ENCODE measurements at places on chromosomes 2 and 18.

DNA sequence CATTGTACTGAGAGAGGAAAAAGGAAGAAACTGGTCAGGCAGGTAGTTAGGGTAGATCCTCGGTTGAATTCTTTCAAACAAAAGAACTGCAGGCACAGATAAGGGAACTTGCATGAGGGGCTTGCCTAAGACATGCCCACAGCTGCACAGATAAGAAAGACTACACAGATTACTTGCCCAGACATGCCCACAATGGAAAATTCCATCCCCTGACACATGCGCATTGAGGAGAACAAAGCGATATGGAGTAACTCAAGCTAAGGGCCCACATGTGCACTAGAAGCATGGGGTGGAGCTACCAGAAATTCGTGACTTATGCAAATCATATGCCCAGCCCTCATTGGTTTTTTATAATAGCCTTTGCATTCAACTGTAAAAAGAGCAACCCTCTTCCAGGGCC is 181.3 kb upstream of the ZNF521 start:
- no peak for DNase-seq

DNA sequence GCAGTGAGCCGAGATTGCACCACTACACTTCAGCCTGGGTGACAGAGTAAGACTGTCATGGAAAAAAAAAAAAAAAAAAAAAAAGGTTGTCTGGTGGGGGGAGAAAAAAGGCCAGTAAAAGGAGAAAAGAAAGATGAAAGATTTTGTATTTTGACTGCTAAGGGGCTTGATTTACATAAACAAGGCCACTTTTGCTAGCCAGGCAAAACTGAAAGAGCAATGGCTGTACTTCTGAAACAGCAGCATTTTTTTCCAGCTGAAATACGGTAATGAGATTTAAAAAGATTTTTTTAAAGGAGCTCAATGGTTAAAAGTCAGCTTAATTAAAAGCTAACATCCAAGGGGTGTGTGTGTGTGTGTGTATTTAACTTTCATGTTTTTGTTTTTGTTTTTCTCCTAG is 11.3 kb upstream of the OXER1 start:
- DNase-seq: no peak

- no peak for DNase-seq
Measured at GRCh38 chr2:213161759-213162515, 10.5 kb upstream of the IKZF2 start.

DNA sequence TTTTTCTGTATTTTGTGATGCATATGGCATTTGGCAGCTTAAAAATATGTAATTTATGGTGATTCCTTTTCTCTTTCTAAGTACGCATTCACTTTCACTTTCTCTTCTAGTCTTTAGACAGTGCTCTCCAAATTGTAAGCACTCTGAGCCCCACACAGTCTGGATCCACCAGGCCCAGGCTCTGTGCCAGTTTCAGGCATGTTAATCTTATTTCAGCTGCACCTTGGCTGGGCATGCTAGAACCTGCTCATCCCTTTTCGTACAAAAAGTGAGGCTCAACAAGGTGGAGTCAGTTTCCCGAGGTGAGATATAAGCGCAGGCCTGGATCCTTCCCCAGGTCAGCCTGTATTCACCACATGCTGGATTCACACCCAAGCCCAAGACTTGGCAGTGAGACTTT is 203.9 kb downstream of the MTX2 start:
- no peak for DNase-seq

DNA sequence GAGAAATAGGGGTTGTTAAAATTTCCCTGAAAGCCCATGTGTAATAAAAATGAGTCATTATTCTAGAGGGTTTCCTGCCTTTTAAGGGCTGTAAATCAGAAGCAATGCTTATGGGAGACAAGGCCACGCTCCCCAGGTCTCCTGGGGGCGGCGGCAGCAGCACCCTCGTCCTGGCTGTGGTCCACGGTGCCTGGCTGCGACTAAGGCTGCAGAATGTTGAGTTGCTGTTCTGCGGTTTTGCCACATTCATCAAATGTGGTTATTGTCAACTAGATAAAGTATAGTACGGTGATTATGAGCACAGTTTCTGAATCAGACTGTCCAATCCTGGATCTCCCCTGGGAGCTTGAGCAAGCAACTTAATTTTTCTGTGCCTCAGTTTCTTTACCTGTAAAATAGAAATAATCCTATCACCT is 11.9 kb upstream of the AGFG1 start:
- DNase-seq: no peak

- no peak for DNase-seq
Measured at GRCh38 chr2:237931205-237931721, 35.6 kb upstream of the UBE2F start.

- no peak for DNase-seq
Measured at GRCh38 chr2:38129481-38129880, 53.5 kb upstream of the CYP1B1 start.

DNA sequence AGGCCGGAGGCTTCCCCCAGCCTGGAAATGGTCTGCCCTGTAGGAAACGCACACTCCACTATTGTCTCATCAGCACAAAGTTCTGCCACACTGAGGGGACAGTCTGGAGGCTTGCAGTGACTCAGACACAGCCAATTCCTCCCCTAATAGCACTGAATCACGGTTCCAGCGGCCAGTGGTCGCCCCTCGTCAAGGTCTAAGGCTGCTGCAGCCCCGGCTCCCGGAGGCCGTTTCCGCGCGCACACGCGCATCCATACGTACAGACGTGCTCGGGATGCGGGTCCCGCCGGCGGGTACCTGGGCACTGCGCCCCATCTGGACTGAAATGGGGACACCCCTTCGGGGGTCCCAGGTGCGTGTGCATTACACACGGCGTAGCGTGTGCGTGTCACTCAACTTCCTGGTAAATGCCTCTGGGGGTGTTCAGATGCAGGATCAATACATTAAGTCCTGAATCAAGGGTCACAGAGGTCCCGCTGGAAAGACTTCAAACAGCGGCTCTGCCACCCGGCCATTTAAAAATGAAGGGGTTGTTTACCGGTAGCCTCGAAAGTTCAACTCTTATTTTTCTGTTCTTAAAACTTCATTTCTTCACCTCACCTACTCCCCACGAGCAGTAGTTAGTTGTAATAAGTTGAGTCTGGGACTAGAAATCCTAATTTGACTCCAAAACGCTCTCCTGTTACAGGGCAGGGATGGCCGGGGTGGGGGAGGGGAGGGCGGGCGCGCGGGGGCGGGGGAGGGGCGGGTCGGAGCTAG is 572 bp upstream of the ZNF516 start:
- DNase-seq: no peak

DNA sequence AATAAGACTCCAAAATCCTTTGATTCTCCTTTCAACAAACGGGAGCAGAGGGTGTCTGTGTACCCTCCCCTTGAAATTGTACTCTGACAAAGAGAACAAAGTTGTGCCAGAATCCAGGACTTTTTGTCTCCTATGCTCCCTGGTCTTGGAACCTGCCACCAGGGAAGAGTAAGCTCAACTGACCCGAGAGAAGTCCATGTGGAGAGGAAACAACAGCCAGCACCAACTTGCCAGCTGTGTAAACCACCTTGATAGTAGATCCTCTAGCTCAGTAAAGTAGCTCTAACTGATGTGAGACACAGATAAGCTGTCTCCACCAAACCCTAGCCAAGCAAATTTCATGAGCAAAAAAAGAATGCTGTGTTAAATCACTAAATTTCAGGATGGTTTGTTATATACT is 46.9 kb downstream of the LNPK start:
- DNase-seq: no peak

DNA sequence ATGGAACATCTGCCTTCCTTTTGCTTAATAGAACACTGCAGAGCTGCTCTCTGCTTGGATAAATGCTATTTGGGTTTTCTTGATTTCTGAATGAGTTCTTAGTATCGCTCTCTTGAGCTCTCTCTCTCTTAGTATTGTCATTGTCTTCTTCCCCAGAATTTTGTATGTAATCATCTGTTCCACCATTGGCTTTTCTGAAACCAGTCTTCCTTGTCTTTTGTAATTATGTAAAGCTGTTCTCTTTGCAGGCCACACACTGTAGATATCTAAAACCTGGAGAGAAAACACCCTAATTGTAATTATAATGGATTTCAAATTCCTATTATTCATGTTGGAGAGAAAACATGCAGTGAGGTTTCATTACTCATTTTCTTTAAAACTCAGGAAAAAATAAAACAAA is 333.1 kb upstream of the CHAC2 start:
- DNase-seq: no peak

DNA sequence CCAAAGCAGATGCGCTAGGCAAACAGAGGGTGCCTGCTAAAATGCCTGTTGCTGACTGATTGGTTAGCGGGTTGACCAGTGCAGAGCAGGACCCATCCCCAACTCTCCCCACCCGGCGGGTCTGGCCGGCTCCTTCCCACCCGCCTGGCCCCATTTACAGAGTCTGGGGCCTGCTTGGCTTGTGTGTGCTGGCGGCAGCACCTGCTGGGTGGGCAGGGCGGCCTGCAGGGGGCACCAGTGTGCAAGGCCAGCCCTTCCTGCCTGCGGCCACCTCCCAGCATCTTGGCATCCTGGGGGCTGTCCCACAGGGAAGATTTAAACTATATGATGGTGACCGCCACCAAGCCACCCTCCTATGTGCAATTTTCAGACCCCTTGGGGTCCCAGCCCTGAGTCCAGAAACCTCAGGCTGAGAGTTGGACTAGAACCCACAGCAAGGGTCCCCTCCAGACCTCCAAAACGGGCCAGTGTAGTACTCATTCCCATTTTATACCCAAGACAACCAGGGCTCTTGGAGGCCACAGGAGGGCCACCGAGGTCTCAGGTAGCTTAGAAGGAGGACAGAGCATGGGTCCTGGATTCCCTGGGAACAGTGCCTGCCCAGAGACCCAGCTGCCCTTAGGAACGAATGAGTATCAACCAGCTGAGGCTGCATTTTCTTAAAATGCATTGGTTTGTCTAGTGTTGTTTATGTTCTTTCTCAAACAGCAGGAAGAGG is 173.6 kb downstream of the SMAD7 start:
- peak; percentile 27 for DNase-seq

- no peak for DNase-seq
Measured at GRCh38 chr18:13449651-13450050, 231.1 kb downstream of the LDLRAD4 start.

DNA sequence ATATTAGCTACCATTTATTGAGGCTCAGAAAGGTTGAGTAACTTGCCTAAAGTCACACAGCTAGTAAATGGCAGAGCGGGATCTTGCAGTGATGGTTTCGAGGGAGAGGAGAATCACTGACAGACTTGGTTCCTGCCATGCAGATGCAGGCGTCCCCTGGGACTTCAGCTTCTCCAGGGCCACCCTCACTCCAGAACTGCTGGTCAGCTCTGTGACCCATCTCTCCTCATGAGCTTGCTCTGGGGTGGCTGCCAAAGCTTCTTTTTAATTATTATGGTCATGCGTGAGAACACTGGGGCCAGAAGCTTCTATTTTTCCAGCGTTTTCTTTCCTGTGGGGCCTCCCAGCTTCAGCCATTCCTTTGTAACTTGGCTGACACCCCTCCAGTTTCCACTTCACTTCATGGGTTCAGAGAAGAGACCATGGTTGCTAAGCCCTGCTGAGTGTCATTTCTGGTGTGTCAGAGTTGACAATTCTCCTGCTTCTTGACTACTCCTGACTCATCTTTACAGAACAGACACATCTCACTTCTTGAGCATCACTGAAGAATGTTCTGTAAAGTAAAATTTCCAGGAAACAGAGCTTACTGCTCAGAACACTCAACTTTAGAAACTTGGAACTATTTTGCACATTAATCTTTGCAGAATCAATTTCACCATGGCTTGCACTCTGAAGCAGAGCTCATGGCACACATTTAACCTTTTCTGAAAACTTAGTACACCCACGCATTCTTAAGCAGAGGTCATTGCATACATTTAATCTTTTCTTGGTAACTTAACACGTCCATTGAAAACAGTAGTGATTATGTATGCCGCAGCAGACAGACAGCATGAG is 70.4 kb downstream of the IL1R2 start:
- DNase-seq: no peak

- peak; percentile 54 for DNase-seq
Measured at GRCh38 chr2:240913810-240914644, 7.9 kb downstream of the CROCC2 start.

DNA sequence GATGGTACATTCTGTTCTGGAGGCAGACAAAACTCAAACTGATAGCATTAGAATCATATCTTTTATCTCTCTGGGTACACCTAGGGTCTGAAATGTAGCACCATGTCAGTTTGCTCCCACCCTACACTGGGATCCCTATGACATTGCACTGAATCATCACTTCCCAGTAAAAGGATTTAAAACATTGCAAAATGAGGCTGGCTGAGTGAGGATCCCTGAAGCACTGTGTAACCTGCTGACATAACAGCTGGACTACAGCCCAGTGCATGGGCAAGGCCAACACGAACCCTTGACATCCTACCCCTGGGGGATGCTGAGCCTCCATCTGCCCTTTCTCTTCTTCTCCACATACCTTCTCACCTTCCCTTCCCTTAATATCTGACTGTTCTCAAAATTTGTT is 253.2 kb downstream of the TTC32 start:
- no peak for DNase-seq

DNA sequence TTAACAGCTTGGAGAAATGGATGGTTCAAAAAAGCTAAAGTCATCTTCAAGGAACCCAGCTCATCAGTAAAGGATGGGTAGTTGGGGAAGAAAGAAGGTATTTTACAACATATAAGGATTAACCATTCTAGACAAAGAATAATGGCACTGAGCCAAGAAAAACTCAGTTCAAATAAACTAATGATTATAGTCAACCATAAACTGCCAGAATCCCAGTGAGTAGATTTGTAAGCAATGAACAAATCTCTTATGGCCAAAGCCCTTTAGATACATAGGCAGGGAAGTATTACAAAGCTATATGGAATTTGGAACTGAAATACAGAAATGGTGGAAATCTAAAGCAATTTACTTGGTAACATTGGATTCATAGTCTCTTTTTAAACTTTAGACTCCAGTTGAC is 92.4 kb upstream of the ZFP36L2 start:
- DNase-seq: no peak

- DNase-seq: peak; percentile 46
Measured at GRCh38 chr2:62196278-62196901, 475 bp downstream of the B3GNT2 start.

- DNase-seq: no peak
Measured at GRCh38 chr18:65221736-65222135, 529.1 kb upstream of the CDH7 start.

- no peak for DNase-seq
Measured at GRCh38 chr2:8790739-8791162, 46.7 kb downstream of the KIDINS220 start.

DNA sequence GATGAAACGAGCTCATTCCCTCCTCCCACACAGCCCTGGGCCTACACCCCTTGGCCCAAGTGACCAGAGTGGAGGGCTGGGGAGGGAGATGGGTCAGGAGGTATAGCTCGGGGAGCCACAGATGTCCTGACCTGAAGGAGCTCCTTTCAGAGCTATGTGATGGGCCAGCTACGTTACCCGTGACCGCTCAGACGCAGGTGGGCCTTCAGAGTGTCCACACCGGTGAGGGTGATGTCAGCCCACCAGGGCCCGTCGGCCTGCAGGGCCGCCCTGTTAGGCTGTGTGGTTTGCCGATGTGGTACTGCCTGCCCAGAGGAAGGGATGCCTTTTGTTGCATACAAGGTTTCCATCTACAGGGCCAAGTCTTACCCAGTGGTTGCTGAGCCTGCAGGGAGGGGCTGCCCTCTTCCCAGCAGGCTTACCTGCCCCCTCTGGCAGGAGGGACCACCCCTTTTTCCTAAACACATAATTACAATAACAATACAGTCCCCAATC is 41.8 kb upstream of the FOSL2 start:
- no peak for DNase-seq

Data from effector CD8-positive, alpha-beta T cell (primary cell).